ENCODE measurements at places on chromosomes 12 and 14.

DNA sequence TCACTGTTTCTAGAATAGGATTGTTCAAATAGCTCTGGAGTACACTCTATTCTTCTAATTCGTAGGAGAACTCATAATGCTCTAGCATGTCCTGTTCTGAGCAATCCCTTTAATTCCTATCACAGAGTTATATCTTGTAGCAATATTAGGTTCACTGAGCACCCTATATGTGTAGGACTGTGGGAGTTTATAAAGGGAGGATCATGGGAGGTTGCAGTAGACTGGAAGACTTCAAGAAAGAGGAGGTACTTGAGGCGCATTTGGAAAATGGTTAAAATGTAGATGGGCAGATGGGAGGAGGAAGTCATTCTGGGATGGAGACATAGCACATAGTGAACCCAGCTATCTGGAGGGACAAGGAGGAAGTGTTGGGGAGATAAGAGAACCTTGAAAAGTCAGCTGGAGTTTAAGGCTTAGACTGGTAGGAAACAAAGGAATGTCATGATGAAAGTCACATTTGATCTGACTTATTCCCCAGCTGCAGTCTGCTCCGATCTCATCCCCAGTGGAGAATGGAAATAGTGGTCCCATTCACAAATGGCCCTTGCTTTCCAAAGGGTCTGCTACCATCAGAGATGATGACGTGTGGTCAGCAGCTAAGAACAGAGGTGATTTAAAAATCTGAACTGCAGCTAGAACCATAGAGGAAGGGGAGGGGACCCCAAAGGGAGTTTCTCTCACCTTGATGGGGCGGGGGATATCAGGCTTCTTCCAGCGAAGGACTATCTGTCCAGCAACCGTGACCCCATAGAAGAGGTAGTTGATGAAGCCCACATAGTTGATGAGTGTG is 10.1 kb upstream of the CEBPE start:
- DNase-seq: no peak

GRCh38 chr12:79547735-79548609 is 142.8 kb downstream of the PAWR start:
- DNase-seq: no peak

DNA sequence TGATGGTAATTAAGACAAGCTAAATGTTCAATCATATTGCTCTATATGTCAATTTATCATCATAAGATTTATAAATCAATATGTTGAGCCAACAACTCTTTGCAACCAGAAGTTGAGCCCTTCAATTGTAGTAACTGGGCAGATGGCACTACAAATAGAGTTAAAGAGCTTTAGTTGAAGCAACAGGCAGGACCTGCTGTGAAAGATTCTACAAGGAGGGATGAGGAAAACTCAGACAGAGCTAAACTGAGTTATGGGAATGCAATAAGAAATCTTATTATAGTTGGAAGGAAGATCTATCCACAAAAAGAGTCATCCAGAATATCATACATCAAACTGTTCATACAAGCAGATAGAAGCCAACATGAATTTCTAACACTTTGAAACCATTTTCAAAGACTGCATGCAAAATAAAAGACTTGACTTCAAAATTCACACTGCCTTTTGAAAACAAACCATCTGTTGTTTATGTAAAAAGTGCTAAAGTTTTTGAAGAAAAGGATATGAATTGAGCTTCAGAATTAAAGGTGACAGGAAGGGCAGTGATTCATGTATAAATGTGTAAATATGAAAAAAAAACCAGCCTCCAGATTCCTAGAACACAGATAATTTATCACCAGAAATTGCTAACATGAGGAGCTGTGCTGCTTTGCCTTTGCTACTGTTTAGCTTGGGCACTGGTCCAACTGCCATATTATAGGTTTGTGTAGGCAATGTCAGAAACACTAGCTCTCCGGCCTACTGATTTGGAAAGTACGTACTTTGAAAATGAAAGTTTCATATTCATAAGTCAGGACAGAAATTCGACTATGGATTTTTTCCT is 133.2 kb downstream of the SLC35F4 start:
- no peak for DNase-seq

- no peak for DNase-seq
Measured at GRCh38 chr14:71395151-71395604, 487.9 kb downstream of the PCNX1 start.

DNA sequence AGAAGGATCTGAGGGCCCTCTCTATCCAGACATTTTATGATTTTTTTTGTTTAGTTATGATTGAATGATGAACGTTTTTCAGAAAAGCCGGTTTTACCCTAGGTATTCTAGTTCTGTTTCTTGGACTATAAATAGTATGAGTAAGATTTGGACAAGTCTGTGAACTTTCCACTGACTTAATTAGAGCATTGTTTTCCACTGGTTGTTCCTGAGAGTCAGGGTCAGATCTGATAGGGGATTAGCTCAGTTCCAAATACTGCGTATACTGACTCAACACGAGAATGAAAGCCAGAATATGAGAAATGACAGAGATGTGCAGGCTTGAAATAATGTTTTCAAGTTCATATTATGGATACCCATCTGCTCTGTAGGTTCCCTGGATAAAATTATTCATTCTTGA is 361.6 kb downstream of the AEBP2 start:
- DNase-seq: no peak

GRCh38 chr14:97723351-97723750 is 926.2 kb downstream of the VRK1 start:
- DNase-seq: no peak

- DNase-seq: no peak
Measured at GRCh38 chr12:109875572-109876131, 4.7 kb downstream of the GLTP start.

GRCh38 chr12:74626397-74626796 is 88.8 kb downstream of the ATXN7L3B start:
- no peak for DNase-seq

DNA sequence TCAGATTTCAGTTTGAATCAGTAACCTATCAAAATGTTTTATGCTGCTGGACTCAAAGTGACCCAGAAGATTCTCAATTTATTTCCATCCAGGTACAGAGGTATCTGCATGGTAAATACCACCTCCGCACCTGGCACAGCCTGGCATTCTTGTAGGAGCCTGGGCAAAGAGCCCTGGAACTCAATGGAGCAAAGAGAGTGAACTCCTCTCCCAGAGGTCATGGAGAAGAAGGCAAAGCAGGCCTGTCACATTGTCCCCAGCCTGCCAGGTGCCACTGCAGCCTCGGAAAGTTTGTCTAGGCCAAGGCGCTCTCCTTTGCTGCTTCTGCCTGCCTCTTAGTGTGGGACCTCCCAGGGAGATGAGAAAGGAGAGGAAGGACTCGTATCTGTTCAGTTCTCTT is 319.8 kb downstream of the ZFP36L1 start:
- DNase-seq: no peak

DNA sequence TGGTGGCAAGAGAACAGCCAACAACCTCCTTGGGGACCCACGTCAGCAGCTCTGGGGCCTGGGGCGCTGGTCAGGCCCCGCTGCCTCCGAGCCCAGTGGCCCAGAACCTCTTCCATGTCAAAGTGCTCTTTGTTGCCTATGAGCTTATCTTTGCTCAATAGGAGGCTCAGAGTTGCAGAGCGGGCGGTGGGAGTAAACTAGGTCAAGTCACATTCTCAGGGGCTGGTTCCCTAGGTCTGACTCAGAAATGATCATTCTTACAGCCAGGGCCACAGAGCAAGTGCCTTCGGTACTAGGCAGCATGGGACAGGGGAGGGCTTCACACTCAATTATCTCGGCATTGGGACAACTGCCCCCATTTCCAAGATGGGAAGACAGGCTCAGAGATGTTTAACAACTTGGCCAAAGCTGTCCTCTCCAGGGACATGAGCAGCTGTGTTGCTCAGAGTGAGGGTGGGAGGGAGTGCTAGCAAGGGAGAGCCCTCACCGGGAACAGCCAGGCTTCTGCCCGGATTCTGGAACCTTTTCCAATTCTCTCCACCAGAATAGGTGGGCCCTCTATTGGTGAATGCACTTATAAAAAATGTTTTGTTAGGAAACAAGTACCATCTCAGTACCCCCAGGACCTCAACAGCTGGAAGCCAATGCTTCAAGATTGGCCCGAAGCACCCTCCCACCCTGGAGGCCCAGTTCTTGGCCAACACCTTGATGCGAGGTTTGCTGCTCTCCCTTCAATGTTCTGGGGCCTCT is 11.9 kb downstream of the SLC25A29 start:
- DNase-seq: no peak

DNA sequence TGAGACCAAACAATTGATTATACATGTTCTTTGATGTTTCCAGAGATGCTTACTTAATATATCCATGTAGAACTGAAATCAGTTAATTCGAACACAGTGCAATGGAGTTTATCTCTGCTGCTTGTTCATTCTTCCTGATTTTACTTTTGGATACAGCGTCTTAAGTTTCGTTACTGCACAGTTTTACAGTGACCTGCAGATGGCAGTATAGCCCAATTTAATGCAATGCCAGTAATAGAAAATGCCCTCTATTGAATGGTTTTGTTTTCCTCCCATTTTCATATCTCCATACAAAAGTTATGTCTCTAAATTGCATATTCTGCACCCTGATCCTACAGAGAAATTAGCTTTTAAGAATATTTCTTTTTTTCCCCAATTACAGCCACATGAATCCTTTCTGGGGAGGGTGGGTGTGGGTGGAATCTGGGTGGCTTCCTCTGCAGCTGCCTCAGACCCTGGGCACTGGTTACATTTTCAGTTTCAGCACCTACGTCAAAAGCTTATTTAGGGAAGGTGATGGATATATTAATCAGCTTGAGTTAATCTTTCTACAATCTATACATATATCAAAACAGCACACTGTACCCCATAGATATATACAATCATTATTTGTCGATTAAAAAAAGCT is 101.1 kb upstream of the DCD start:
- DNase-seq: no peak

DNA sequence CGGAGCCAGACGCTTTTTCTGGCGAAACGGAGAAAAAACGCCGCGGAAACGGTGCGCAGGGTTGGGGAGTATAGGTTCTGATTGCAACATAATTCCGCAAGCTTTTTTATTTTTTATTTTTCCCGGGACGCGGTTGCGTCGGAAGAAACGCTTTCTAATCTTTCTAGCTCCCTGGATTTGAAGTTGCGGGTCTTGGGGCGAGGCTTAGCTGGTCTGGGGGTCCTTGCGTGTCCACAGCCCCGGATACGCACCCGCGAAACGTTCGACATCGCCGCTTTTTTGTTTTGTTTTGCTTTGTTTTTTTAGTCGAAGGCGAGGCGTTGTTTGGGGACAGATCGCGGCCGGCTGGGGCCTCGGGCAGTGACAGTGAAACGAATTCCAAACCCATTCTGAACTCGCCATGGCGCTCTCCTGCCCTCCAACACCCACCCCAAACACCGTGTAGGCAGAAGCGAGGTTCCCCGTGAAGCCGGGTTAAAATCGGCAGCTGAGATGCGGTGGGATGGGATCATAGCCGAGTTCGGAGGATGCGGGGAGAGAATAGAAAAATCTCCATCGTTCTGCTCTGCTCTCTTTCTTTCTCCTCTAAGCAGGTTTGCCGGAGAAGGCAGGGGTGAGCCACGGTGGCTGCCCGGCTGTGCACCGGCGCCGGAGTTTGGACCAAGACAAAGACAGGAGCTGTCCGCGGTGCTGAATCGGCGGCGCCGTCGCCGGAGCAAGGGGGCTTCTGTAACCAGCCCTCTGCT is 8.1 kb upstream of the LHX5 start:
- no peak for DNase-seq
